ENCODE measurements at places on chromosomes 6 and 20.

GRCh38 chr6:34671801-34672656, 24.5 kb downstream of the ILRUN start:
- peak; percentile 79 for DNase-seq

GRCh38 chr20:63265891-63266515, 6.6 kb upstream of the ARFGAP1 start:
- DNase-seq, result no peak

DNA sequence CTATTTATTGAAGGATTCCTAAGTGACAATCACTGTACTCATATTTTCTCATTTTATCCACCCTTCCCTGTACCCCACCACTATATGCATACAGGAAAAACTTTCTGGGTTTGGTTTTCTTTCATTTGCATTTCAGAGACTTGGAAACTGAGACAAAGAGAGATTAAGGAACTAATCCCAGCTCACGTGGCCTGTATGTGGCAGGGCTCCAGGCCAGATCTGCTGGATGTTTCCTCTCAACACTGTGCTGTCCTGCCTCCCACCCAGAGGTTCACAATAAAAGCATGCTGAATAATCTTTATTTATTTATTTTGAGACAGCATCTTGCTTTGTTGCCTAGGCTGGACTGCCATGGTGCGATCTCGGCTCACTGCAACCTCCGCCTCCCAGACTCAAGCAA, 50.2 kb downstream of the CEP162 start:
- no peak for DNase-seq

DNA sequence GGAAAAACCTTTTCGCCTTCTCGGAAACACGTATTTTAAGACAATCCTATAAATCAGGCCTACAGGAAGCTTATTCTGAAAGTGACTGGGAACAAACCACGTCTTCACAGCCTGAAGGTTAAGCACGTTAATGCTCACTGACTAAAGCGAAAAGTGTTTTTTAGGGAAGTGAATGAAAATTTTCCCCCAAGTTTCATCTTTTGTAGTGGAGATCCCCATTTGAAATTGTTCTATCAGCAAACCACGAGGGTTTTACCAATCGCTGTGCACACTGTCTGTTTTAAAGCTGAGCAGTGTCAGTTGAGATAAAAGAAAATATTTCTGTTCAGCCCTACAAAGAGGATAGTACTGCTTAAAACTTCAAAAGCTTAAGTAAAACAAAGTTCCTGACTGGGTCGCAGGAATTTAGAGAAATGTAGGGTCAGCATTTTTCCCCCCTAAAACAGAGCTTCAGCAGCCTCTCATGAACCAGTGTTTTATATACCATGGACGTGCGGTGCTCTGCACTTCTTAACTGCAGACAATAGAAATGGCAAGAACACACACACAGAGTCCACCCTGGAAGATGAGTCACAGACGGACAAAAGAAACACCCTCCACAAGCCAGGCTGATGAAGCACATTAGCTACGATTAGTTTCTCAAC, 34.9 kb downstream of the SLC22A23 start:
- no peak for DNase-seq

DNA sequence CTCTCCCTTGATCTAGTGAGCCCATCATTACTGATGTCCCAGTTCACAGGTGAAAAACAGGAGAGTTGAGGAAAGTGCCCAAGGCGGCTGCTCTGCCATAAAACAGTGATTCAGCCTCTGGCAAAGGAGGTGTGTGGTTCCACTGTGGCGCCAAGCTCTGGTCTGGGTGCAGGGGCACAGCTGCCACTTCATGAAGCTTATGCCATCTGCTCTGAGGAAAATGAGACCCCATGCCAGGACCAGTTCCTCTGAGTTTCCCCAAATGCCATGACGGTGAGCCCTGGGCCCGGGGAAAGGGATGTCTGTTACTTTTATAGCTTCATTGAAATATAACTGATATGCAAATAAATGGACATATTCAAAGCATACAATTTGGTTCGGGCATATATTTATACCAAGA, 33.7 kb upstream of the ZBP1 start:
- DNase-seq, result no peak

- no peak for DNase-seq
Observed at GRCh38 chr20:49630396-49630951, 62.5 kb upstream of the PTGIS start.

- no peak for DNase-seq
Observed at GRCh38 chr6:1561355-1561754, 48.4 kb upstream of the FOXC1 start.

DNA sequence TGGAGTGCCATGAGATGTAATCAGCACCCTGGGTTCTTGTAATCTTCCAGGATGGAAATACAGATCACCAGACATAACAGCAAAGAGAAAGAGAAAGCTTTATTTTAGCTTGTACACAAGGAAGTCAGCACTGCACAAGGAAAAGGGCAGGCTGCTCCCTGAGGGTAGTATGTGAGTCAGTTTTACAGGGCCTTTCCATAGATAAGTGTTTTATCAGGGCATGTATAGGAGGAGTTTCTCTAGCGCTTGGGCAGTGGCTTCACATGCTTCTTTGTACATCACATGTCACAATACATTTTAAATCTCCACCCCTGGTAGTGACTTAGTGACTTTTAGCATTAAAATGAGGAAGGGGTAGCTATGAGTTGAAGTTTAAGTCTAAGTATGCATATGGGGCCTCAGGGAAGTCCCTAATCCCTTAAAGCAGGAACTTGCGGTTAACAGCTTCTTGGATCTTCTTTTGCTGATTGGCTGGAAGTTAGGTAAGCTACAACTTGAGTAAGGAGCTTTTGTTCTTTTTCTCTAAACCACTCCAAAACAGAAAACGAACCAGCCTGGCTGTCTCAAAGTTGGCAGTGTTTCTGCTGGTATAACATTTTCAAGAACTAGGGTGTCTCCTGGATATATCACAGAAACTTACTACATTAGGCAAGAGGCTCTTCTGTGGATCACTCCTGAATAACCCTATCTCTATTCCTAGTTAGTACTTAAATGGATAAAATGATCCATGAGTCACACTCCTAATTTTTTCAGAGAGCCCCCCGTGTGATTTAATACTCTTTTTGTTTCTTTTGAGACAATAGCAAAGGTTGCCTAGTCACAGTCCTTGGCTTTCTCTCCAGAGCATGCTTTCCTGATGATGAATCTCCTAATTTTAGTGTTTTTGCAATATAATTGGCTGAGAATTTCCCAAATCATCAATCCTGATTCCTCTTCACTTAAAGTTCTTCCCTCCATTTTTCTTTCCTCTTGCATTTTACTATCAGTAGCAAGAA, 60.2 kb downstream of the MRAP2 start:
- no peak for DNase-seq

DNA sequence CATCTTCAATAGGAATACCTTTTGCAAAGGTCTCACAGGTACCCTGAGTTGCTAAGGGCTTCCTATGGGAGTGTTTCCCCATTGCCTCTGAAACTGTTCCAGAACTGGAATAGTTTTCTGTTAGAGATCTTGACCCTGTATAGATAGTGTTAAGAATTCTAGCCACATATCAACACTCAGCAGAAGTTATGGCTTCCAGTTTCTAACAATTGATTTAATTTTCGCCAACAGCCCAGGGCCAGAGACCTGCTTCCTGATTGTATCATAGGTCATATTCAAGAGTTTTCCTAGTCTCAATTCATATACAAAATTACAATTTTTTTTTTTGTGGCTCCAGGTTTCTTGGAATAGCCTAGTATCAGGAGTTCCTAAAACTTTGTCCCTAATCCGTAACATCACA, 61.0 kb downstream of the PXDC1 start:
- DNase-seq, result no peak

DNA sequence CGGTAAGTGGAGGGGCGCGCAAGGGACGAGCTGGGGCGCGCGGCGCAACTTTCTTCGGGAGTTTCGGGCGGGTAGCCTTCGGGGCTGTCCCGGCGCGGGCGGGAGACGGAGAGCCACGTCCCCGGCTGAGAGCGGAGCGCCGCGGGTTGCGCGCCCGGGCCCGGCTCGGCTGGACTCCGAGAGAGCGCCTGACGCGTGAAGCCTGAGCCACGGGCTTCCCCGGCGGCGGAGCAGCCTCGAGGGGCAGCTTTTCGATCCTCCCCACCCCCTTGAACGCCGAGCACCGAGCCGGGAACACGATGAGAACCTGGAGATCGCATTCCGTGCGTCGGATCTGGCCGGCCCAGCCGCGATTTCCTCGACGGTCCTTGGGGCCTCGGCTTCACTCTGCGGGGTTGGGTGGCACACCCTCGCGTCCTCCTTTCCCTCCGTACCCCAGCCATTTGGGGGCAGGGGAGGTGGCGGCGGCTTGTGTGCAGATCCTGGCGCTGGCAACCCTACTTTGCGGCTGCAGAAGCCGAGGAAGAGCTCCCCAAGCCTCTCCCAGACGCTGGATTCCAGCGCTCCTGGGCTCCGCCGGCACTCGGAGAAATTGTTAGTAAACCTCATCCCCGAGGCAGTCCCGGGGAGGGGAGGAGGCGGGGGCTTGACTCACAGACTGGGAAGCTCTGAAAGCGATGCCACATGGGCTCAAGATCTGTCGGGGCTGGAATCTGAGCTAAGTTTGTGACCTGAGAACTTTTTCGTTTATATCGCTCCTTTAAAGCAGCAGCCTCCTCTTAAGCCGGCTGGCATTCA, 572 bp downstream of the DSE start:
- peak; percentile 24 for DNase-seq

DNA sequence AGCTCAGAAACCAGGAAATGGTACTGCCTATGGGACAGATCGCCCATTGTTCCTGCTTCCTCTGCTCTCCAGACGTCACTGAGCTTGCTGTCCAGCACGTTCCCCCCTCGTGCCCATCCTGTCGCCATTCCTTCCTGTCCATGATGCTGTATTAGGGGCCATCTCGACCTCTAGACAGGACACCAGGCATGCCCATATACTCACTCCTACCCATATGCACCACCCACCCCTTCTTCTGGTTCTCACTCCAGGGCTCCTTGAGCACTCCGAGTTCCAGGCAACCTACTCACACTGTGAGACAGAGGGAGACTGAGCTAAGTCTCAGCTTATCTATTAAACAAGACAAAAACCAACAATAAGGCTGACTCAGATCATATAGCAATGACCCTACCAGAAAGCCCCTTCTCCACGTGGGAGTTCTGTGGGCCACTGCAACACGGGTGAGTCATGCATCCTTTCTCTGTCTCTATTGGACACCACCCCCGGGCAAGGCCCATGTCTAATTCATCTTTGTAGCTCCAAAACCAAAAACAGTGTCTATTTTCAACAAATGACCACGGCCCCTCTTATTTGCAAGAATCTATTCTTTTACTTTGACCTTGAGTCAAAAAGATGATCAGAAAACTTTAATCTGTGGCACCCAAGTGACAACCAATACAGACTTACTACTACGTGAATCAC, 65.7 kb downstream of the PSMG4 start:
- peak; percentile 67 for DNase-seq

DNA sequence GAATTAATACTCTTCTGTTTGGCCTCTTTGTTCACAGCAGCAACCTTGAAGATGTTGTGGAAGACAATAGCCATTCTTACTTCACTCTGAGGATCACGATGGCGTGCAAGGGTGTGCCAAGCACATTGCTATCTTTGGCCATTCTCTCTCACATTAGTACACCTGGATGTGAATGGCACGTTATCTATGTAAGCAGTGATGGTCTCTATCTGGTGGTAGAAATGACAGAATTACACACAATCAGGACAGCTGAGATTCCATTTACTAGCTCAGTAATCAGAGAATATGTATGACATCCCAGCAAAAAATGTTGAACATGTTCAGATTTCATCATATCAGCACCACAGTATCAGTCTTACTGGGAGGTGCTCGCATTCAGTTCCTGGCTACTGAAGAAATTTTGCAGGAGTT, 116.2 kb downstream of the LCA5 start:
- DNase-seq, result no peak

DNA sequence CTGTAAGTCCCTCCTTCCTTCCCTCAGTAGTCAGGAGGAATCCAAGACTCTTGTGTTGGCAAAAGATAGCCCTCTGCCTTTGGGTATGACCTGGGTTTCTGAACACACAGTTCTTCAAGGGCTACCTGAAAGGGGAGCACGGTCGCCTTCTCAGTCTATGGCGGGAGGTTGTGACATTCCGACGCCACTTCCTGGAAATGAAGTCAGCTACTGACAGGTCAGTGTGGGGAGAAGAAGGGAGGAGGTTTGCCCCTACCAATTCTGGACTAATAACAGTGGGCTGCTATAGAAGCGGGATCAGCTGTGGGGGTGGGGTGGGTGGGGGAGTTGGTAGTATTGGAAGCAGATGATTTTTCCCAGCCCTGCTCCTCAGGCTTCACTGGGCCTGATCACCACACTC, 11.5 kb downstream of the CEP250 start:
- DNase-seq, result no peak

GRCh38 chr20:10761232-10761631, 87.4 kb upstream of the JAG1 start:
- no peak for DNase-seq

GRCh38 chr20:50278684-50279531, 88.3 kb downstream of the CEBPB start:
- DNase-seq, result no peak

DNA sequence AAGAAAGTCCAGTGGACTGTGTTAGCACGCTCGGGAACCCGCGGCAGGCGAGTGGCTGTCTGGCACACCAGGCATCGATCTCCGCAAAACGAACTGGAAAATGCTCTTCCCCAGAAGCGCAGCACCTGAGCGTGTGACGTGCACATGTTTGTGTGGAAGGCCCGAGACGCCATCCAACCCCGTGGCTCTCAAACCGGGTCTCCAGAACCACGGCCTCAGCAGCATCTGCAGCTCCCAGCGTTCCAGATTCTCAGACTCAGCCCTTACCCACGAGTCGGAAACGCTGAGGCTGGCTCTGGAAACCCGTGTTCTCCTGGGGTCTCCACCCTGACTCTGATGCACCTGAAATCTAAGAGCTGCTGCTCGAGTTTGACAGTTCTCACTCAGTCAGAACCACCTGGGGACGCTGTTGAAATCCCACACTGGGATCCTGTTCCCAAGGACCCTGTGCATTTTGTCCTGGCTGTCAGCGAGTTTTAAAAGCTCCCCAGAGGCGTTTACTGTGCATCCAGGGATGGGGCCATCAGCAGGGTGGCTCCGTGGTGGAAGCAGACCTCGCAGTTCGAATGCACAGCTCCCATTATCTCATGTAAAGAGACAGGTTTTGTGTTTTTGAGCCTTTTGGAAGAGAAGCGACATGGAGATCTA, 69.0 kb downstream of the DLL1 start:
- no peak for DNase-seq

GRCh38 chr6:15086348-15087158, 159.3 kb upstream of the JARID2 start:
- no peak for DNase-seq

DNA sequence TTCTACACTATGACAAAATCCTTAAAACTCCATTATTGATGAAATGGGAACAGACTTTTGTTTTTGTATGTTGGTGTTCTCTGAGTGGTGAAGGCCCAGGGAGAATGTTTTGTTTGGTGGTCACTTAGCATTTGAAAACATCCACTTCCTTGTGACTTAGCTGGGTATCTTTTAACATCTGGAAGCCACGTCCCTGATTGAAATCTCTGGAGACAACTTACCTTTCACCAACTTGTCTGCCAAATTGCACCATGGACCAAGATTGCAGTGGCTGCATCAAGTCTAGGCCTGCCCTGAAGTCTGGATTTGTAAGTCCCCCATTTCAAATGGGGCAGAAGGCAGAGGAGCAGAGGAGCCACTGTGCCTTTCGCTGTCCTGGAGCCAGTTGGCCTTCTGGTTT, 534 bp upstream of the EFCAB8 start:
- DNase-seq, result no peak

- DNase-seq, result no peak
Observed at GRCh38 chr6:13272131-13273046, 55.9 kb downstream of the TBC1D7 start.

Measured in stimulated activated effector memory CD8-positive, alpha-beta T cell treated with anti-CD3 and anti-CD28 coated beads, Interleukin-12 subunit alpha, Interleukin-12 subunit beta, amount 100 ng/mL, for 72 hours (primary cell).